A549 treated with RU486 at 1 μM for 4 hours (cell line): ENCODE measurements at places on chromosomes 2 and 18. TPM values are rescaled to one million over a fixed set of nuclear protein-coding genes. Genes with fewer than 3 reads are reported as not detected.

Gene LIMS3
- total RNA-seq: not detected in 5 replicates

Gene METAP1D
- total RNA-seq: 2.3 to 3.0 TPM (median 2.6 TPM) in 5 replicates

Gene SMAD4
- 39.6 to 63.0 TPM (median 55.2 TPM) in 5 replicates for total RNA-seq

Gene MCEE
- total RNA-seq: 9.7 to 14.7 TPM (median 12.2 TPM) in 5 replicates

Gene SNORC
- 5.3 to 15.8 TPM (median 9.8 TPM) in 5 replicates for total RNA-seq

Gene CXCR1
- total RNA-seq: not detected in 5 replicates

Gene CD207
- not detected in 5 replicates for total RNA-seq

Gene POTEF
- total RNA-seq: 0.03 TPM in 1 of 5 replicates, not detected in the others

Gene ZSWIM2
- total RNA-seq: not detected in 5 replicates

Gene REG3A
- total RNA-seq: not detected in 5 replicates

Gene DSG2
- 29.9 to 63.9 TPM (median 58.5 TPM) in 5 replicates for total RNA-seq

Gene ZNF236
- 2.3 to 2.9 TPM (median 2.5 TPM) in 5 replicates for total RNA-seq

Gene LIMS4
- total RNA-seq: 0.37 to 1.1 TPM (median 0.56 TPM) in 5 replicates

Gene HOXD1
- total RNA-seq: 0.12 to 0.44 TPM (median 0.21 TPM) in 5 replicates

Gene KLHL29
- 3.2 to 5.6 TPM (median 4.1 TPM) in 5 replicates for total RNA-seq

Gene DUSP19
- total RNA-seq: 0.17 to 0.87 TPM (median 0.45 TPM) in 5 replicates

Gene CAPN10
- total RNA-seq: 15.3 to 25.8 TPM (median 21.3 TPM) in 5 replicates

Gene HOXD13
- total RNA-seq: 0.15 to 0.29 TPM (median 0.16 TPM) in 5 replicates

Gene VWA3B
- total RNA-seq: 0.51 to 0.77 TPM (median 0.62 TPM) in 3 of 5 replicates, not detected in the others

Gene AKAIN1
- total RNA-seq: not detected in 5 replicates

Gene ALK
- total RNA-seq: not detected in 5 replicates

Gene AGFG1
- total RNA-seq: 99.3 to 133 TPM (median 123 TPM) in 5 replicates

Gene ITGB1BP1
- total RNA-seq: 149 to 183 TPM (median 158 TPM) in 5 replicates

Gene CCDC85A
- 0.10 to 0.13 TPM (median 0.12 TPM) in 5 replicates for total RNA-seq

Gene SERPINB4
- 0.11 to 0.18 TPM (median 0.15 TPM) in 4 of 5 replicates, not detected in the other for total RNA-seq

Gene LRRC30
- total RNA-seq: not detected in 5 replicates
